Hippocampal formation (tissue), 2 donors: ENCODE measurements at places on chromosomes 16 and 17.

DNA sequence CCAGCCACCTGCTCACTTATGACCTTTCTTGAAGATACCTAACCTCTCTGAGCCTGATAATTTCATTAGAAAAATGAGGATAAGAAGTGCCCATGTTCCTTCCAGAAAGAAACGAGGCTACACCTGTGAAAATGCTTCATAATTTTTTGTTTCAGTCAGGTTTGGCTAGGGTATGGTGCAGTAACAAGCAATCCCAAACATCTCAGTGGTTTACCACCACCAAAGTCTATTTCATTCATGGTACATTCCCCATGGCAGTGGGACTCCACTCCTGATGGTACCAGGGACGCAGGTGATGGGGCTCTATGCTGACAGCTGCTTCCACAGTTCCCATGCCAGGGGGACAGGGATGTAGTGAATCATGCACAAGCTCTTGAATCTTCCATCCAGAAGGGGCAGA lies 147.6 kb upstream of the CES5A start:
- no peak for DNase-seq

GRCh38 chr17:72185564-72185963 lies 64.7 kb downstream of the SOX9 start:
- DNase-seq: no peak

- no peak for DNase-seq
Measured at GRCh38 chr17:51434434-51435170, 174.3 kb downstream of the UTP18 start.

- DNase-seq: no peak
Measured at GRCh38 chr17:48352630-48353029, 77.4 kb downstream of the SKAP1 start.

- no peak for DNase-seq
Measured at GRCh38 chr16:11973070-11973469, 3.5 kb upstream of the SNX29 start.

DNA sequence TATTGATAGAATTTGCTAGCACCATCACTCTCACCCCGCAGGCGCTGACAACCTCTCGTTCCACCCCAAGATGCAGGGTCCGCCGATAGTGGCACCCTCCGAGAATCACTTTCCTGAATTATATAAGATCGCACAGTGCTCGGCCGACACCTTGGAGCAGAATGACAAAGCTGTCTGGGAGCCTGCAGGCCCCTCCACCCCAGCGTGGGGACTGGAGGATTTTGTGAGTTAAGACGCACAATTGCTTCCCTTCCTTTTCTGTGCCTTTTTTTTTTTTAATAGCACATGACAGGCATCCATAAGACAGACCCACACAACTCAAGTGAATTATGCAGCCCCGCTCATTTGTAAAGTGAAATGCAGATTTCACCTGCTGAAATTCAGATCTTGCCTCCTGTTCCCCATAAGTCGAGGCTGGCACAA lies 155.3 kb downstream of the C16orf78 start:
- no peak for DNase-seq

GRCh38 chr17:57317079-57317478 lies 60.8 kb downstream of the MSI2 start:
- DNase-seq: no peak
